Parietal lobe (tissue), 2 donors: ENCODE measurements at places on chromosomes 5 and 9. TPM values are rescaled to one million over a fixed set of nuclear protein-coding genes. Genes with fewer than 3 reads are reported as not detected.

The CORO2A gene
- 5.0 TPM for total RNA-seq

The TMOD1 gene
- 42.6 TPM for total RNA-seq

The DNAJC21 gene
- 26.3 TPM for total RNA-seq

The SRA1 gene
- total RNA-seq: 32.6 TPM
